T-cell (primary cell): ENCODE measurements at places on chromosomes 7 and 10. TPM values are rescaled to one million over a fixed set of nuclear protein-coding genes. Genes with fewer than 3 reads are reported as not detected.

DNA sequence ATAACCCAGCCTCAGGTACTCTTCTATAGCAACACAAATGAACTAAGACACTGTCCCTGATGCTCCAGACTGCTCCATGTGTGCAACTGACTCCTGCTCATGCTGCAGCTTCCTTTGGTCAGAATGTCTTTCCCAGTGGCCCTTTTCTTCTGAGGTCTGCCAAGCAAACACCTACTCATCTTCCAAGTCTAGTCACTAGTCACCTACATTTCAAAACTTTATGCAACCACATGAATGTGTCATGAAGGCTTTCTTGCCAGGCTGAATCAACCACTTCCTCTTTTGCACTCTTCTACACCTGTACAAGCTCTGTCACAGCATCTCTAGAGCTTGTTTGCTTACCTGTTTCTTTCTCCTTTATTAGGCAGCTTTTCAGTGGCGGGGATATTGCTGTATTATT lies 75.8 kb downstream of the LSMEM1 start:
- H3K36me3 ChIP-seq: no peaks in the 10 kb centered on the region
- no peak overlapping the region for H3K27ac ChIP-seq
- no peak for DNase-seq
- no peak overlapping the region for H3K4me3 ChIP-seq

Gene FOXI2
- not detected for total RNA-seq

- no peak overlapping the region for H3K4me3 ChIP-seq
- H3K36me3 ChIP-seq: no peaks in the 10 kb centered on the region
- H3K4me1 ChIP-seq: no peaks in the 10 kb centered on the region
- peak; percentile 33 for DNase-seq
- no peaks in the 10 kb centered on the region for H3K27me3 ChIP-seq
- no peak overlapping the region for H3K27ac ChIP-seq
These were observed 23.6 kb upstream of the VPS41 start for GRCh38 chr7:38932509-38933168.

- DNase-seq: no peak
- no peak overlapping the region for H3K27ac ChIP-seq
- H3K27me3 ChIP-seq: no peaks in the 10 kb centered on the region
- H3K4me3 ChIP-seq: no peak overlapping the region
- H3K4me1 ChIP-seq: no peaks in the 10 kb centered on the region
These were observed 35.9 kb downstream of the UPF2 start for GRCh38 chr10:12006671-12007070.

Gene LBX1
- not detected for total RNA-seq

GRCh38 chr7:14635955-14636354 lies 266.6 kb downstream of the DGKB start:
- H3K4me3 ChIP-seq: no peak overlapping the region
- H3K36me3 ChIP-seq: no peaks in the 10 kb centered on the region
- H3K27me3 ChIP-seq: no peaks in the 10 kb centered on the region
- no peak for DNase-seq

DNA sequence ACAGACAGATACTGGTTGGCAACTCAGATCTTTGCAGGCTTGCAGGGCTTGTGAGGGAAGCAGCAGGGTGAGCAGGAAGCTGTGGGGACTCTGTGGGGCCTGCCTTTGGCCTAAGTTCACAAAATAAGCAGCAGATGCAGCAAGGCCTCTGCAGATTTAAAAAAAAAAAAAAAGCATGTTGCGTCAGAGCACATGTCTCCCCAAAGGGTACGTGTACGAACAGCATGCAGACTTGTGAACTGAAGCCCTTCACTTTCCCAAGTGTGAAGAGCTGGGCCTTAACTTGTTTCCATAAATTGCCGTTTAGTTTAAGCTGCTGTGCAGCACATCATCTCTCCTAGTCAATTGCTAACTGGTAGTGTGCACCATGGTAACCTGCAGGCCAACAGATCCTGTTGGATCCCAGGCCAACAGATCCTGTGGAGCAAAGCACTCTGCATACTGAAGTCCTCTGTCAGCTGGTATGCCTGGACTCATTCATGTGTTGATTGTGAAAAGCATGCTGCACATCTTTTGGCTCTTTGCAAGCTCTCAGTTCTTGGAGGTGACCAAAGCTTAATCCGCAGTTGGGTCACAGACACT lies 10.8 kb upstream of the XPNPEP1 start:
- no peak overlapping the region for H3K4me3 ChIP-seq
- no peaks in the 10 kb centered on the region for H3K36me3 ChIP-seq

DNA sequence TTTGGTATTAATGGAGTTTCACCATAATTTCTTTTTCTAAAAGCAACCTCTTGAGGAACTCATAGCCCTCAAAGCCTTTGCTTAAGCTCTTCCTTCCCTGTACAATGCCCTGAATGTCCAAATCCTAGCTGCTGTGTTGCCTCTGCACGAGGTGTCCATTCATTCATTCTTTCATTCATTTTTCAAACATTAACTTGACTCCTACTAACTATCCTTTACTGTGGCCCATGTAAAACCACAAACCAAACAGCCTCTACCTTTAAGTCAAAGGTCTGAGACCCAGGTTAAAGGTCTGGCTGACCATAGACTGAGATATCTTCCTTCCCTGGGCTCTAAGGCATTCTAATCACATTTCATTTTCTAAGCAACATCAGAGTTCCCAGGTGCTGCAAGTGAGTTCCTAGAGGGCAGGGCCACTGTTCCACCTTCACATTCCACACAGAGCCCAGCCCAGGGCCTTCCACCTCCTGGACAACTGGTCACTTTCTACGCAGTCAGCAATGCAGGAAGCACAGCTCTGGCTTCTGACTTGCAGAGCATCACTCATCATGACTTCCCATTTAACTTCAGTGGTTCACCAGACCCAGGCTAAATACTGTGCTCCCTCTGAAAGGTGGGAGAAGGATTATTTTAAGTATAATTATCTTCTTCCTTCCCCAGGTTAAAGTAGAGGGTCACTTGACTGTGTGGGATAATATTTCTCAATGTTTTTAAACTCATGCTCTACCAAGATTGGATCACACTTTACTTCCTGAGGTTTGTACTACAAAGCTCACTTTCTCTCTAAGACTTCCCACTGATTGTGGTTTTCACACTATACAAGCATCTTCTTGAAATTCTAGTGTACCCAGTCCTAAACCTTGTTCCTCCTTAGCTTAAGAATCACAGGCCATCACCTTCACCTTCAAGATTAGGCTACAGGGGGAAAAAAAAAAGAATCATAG lies 19.1 kb downstream of the ATXN7L1 start:
- peaks cover 26% of the 10 kb centered on the region for H3K4me1 ChIP-seq
- no peak overlapping the region for H3K4me3 ChIP-seq
- DNase-seq: no peak

DNA sequence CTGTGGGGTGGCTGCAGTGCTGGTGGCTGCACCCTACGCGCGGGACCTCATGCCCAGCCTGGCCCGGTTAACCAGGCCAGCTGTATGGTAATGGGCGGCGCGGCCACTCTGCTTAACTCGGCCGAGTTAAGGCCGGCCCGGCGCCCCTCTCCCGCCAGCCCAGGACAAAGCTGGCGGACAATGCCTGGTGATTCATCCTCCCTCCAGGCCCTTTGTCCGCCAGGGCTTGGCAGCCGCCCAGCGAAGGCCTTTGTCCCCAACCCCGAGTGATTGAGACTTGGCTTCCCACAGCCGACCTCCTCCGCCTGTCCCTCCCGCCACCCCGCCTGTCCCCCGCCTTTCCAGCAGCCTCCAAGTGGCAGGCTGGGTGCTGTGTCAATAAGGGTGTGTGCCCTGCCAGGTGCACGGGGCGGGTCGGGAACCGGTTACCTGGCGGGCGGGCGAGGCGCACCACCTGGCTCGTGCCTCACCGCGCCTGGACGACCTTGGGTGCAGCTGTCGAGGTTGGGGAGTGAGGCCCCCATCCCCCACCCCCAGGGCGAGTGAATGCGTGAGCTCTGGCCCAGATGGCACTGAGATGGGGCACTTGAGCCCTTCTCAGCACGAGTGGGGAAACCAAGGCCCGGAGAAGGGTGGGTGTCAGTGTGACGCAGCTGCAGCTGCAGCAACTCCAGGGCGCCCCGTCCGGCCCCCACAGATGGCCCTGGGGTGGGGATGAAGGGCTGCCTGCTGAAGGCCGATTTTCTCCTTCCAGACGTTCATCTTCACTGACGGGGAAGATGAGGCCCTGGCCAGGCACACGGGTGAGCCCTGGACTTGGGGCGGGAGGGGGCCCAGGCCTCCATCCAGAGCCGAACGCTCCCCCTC lies 4.6 kb downstream of the LFNG start:
- no peak for DNase-seq
- H3K27me3 ChIP-seq: no peaks in the 10 kb centered on the region
- peak overlapping the region; percentile 34 for H3K27ac ChIP-seq
- peak overlapping the region; percentile 17 for H3K4me3 ChIP-seq

- H3K27ac ChIP-seq: no peak overlapping the region
- DNase-seq: no peak
- H3K4me3 ChIP-seq: no peak overlapping the region
- H3K27me3 ChIP-seq: no peaks in the 10 kb centered on the region
- H3K4me1 ChIP-seq: no peaks in the 10 kb centered on the region
These were observed 80.2 kb upstream of the TMEM229A start for GRCh38 chr7:124113045-124113444.

Gene CTAGE4
- total RNA-seq: 1.0 TPM

Gene TLL2
- 0.23 TPM for total RNA-seq

Gene PRLHR
- total RNA-seq: not detected

GRCh38 chr7:57646901-57647246 lies 196.9 kb downstream of the ZNF716 start:
- H3K4me1 ChIP-seq: no peaks in the 10 kb centered on the region
- H3K36me3 ChIP-seq: no peaks in the 10 kb centered on the region
- no peak overlapping the region for H3K4me3 ChIP-seq
- no peaks in the 10 kb centered on the region for H3K27me3 ChIP-seq
- H3K27ac ChIP-seq: no peak overlapping the region

Gene STRIP2
- total RNA-seq: 0.44 TPM
